H1 (cell line): ENCODE measurements at places on chromosomes 4 and X. TPM values are rescaled to one million over a fixed set of nuclear protein-coding genes. Genes with fewer than 3 reads are reported as not detected.

SYNPO2 gene
- 4.2 and 4.5 TPM in 2 replicates for total RNA-seq

FHIP1A gene
- 75.2 and 76.3 TPM in 2 replicates for total RNA-seq

DNA sequence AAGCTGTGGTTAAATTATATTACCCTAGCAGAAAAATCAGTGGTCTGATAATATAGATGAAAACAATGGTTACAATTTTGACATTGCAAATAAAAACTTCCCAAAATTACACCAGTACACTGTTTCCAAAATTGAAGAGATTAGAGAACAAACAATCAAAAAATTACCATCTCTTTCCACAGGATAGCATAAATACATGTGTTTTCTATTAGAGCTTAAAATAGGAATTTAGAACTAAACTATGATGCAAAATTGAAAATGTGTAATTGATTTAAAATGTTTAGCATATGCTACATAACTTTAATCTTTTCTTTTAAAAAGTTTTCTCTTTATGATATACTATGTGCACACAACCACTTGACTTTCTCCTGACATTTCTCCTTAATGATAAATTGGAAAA lies 6.7 kb downstream of the EDNRA start:
- DNase-seq, result no peak

- DNase-seq, result no peak
These were observed 15.5 kb downstream of the CCNQ start for GRCh38 chrX:153583433-153583832.

DNA sequence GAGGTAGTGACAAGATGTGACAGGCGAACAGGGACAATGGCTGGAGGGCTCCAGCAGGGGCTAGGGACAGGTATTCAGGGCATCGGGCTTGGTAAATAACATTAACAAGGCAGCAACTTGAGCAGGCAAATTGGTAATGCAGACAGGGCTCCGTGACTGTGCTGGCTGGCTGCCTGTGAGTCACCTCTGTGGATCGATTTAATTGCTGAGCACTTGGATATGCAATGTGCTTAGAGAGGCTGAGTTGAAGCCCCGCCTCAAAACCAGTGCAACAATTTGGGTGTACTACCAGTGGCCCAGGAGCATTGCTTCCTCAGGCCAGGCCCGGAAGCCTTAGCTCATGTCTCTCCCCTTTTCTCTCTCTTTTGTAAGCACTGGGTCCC lies 19.5 kb downstream of the CNGA2 start:
- peak; percentile 43 for DNase-seq

DNA sequence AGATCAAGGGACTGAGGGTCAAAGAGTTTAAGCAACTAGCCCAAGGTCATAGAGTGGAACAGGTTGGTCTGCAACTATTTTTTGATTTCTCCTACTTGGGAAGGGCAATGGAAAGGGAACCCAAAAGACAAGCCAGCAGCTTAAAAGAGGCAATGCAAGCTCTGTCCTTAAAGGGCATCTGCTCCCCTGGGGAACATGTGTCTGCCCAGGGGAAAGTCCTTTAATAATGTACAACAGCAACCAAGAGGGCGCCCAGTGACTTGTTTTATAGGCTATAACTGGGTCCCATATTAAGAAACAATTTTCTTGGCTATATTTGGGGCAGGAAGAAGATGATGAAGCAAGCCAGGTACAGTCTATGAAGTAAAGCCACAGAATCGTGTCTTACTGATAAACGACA lies 54.7 kb upstream of the RBM47 start:
- no peak for DNase-seq

- DNase-seq, result no peak
These were observed 24.2 kb upstream of the MXRA5 start for GRCh38 chrX:3370656-3371055.

GRCh38 chr4:80788798-80789197 lies 241.7 kb upstream of the BMP3 start:
- DNase-seq, result no peak
